Stimulated activated CD8-positive, alpha-beta memory T cell treated with anti-CD3 and anti-CD28 coated beads, Interleukin-4, amount 100 ng/mL, for 1 hour (primary cell): ENCODE measurements at places on chromosomes 7 and 10.

- DNase-seq = no peak
Measured at GRCh38 chr7:103691291-103691690, 245.3 kb upstream of the SLC26A5 start.

- no peak for DNase-seq
Measured at GRCh38 chr10:11724938-11725776, 17.0 kb upstream of the ECHDC3 start.

GRCh38 chr7:116164552-116165306 lies 45.6 kb upstream of the TES start:
- DNase-seq = no peak

DNA sequence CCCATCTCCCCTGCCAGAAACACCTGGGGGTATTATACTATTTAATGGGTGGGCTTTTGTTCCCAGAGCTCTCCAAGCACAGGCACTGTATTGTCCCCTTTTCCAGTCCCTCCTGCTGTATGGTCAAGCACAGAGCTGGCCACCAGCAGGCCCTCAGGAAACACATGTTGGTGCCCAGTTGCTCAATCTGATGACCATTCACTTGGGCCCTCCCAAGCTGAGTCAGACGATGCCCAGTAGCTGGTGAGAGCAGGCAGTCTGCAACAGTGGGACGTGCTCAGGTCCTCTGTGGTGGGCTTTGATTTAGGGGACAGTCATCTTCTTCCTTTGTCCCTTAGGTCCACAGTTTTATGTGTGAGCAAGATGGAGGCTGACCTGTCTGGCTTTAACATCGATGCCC lies 11.8 kb downstream of the SFXN2 start:
- DNase-seq = no peak

GRCh38 chr10:88528806-88529570 lies 54.1 kb downstream of the RNLS start:
- DNase-seq = no peak

- DNase-seq = no peak
Measured at GRCh38 chr10:130726996-130727725, 584.4 kb downstream of the TCERG1L start.

DNA sequence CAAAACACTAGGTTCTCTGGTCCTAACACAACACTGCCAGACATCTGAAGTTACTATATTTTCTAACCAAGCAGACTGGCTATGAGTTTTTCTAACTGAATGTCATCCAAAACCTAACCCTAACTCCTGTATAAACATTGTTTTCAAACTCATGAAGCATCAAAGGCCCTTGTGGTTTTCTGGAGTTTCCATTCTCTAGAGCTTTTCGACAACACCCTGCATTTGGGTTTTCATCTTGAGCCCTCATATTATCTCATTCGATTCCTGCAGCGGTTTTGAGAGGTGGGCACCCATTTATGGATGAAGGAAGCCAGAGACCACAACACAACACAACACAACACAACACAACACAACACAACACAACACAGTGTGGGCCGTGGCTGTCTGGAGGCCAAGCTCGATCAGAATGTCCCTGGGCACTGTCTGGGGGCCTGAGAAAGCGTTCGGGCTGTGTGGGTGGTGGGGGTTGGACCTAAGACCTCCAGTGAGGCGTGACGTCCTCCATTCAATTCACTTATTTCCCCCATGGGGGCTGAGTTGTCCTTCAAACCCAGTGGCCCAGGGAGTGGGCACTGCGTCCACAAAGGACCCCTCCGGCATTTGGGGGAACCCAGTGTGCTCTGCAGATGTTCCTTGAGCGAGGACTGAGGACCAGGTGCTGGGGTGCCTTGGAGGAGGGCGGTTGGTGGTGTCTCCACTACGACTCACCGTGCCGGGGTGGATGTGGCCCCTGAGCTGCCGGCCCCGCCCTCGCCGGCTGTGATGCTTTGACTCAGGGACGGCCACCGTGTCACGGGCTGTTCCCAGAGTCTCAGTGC lies 490.4 kb downstream of the DNAJB6 start:
- DNase-seq = no peak

DNA sequence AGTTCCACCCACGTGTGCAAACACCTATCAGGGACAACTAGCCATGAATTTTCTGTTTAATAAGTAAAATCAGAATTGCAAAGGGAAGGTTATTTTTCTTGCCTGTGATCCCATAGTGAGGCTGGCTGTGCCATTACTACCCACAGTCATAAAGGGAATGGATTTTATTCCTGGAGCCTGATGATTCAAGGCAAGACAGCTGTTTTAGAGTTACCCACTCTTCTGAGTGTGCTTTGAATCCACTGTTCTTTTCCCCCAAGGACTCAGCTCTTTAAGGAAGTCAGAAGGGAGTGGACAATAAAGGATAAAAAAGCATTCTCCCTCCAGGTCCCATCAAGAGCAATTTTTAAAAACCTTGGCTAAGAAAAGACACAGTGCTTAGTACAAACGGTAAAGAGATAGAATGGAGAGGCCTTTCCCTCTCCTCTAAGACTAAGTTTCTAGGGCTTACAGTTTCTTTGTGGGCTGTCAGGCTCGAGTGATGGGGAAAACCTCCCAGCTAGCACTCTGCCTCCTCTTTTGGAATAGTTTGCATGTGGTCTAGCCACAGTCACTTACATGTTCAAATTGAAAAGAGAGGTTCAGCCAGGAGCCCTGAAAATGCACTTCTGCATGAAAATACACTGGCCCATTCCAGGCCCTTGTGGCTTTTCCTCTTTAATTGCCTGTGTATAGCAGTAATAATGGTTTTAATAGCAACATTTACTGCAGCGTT lies 5.1 kb upstream of the LRRC4 start:
- DNase-seq = no peak

- no peak for DNase-seq
Measured at GRCh38 chr10:27949528-27950241, 49.2 kb downstream of the ODAD2 start.

DNA sequence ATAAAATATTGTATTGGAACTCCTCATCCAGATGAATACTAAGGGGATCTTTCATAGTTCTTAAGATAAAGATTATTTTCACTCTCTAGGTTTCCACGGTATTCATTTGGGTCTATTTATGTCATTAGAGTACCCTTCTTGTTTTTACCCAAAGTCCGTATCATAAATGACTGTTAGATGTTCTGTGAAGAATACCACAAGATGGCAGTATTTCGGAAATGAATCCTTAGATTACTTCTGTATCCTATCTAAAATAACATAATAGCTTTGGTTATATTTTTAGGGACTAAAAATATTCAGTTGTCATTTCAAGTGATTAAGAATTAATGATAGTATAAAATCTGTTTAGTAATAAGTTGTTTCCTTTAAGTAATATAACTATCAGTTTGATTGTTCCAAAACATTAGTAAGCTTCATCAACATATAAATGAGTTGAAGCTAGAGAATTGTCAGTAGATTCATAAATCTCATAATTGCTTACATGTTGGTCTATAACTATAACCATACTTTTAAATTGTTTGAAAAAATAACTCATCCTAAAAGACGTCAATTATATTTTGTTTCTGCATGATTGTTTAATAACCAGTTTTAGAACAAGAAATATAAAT lies 337.5 kb upstream of the KCND2 start:
- no peak for DNase-seq

DNA sequence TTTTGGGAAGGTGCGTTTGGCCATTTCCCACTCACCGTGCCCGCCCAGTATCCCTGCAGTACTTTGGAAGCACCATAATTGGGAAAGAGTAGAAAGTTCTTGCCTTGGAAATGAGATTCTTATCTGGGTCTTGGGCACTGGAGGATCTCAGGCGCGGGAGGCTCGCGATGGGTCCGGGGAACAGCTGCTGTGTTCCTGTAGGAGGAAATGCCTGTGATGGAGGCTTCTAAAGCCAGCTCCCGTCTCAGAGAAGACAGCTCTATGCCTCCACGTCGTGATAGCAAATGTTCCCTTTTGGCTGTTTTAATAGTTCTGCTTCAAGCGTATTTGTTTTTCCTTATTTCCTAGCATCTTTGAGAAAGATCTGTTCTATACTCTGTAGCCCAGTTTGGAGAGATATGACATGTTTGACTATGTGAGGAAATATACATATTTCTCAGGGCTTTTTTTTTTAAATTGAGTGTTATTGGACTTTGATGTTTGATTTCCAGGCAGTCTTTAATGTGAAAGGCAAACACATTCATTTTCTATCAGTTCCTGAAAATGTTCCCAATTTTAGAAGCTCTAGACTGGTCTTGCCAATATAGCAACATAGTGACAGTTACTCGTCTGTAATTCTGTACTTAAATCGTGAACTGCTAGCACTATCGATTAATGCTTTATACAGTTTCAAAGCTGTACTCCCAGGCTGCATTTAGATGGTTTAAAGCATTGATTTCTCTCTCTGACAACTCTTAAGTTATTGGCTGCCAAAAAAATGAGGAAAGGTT lies 280.8 kb downstream of the DPP6 start:
- no peak for DNase-seq

GRCh38 chr7:5382281-5382892 lies 41.2 kb downstream of the TNRC18 start:
- no peak for DNase-seq

DNA sequence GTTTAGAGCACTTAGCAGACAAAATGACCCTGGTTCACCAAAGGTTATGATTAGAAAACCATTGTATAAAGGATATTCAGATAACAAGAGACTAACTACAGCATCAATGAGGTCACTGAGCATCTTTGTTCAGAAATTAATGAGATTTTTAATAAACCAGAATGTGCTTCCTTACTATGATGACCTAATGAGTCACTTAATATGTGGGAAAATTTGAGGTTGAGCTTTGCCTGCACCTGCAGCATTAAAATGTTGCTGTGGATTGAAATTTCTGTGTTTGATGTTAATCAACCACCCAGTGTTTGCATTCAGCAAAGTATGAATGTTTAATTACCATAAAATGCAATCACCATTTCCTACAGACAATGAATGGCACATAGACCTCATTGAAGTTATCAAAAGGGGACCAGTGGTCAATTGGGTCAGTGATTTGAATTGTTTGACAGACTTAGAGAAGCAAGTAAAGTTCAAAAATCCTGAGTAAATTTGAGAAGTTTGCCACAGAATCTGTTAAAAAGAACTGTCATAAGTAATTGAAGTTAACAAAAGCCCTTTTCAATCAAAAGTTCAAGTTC lies 45.8 kb downstream of the EXOC6 start:
- no peak for DNase-seq

DNA sequence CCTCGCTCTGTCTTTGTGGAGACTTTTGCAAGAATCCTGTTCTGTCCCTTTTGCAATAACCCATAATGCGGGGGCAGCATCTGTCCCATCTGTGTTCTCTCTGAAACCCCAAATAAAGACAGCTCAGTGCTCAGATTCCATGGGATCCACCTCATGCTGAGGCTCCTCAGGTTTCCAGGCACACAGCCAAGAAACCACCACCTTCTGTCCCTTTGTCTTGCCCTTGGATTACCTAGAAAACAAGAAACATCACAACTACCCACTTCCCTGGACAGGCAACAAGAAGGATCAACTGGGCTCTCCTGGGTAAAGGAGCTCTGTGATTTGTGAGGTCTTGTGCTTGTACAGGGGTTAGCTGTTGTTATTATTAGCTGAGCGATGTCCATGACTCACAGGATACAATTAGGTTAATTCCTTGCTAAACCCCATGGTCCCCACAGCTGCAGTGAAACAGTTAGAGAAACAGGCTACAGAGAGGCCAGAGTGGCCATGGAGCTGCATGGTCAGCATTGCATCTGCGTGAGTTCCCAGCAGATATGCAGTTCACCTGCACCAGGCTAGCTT lies 50.2 kb downstream of the CXCL12 start:
- DNase-seq = no peak

- DNase-seq = no peak
Measured at GRCh38 chr7:4151926-4152549, 530.1 kb upstream of the FOXK1 start.

- DNase-seq = no peak
Measured at GRCh38 chr10:49478819-49479218, 60.1 kb downstream of the ERCC6 start.

GRCh38 chr10:31424473-31424872 lies 105.5 kb downstream of the ZEB1 start:
- DNase-seq = no peak

DNA sequence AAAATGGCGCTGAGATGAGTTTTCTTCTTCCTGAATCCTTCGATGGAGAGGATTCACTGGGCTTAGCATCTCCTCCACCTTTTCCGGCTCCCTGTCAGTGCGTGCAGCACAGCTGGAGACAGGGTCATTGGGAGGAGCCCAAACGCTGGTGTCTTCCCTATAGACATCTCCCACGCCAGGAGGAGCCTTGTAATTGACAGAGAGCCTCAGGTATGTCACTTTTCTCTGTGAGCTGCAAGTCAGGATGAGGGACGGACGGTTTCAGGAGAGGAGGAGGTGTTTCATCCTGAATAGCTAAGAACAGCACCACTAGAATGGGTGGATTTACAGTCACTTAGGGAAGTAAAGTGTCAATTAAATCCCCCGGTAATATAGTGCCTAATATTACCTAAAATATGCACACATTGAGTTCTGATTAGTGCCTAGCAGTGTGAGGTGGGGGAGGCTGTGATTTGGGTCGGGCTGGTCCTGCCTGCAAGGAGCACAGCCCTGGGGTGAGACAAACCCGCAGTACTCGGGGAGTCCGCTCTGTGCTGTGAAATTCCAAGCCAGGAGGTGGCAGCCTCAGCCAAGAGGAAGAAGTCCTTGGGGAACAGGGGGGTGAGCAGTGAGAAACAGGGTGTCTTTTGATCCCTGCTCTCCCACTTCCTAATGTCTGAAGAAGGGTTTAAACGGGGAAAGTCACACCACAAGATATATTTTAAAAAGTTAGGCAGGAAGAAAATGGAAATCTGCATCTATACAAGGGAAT lies 28.2 kb downstream of the IL15RA start:
- no peak for DNase-seq

GRCh38 chr7:122155566-122155965 lies 11.5 kb upstream of the AASS start:
- DNase-seq = no peak

DNA sequence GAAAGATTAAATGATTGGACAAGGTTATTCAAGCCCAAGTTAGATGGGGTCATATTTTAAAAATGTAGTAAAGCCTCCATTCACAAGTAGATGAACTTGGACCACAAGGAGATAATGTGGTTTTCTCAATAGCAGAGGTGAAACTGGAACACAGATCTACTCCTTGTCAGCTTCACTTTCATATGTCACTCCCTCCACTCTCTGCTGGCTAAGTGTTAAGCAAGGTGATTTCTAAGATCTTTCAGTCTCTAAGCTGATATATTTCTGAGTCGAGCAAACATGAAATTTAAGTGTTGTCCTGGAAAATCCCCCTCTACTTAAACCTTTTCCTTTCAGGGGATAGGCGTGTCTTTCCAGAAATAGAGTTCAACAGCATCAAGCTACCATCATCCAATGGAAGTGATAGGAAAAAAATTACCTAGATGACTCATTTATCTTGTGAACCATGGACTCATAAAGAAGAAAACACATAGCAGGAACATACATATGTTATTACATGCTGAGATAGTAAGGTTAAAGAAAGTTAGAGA lies 275.0 kb downstream of the PTEN start:
- no peak for DNase-seq

DNA sequence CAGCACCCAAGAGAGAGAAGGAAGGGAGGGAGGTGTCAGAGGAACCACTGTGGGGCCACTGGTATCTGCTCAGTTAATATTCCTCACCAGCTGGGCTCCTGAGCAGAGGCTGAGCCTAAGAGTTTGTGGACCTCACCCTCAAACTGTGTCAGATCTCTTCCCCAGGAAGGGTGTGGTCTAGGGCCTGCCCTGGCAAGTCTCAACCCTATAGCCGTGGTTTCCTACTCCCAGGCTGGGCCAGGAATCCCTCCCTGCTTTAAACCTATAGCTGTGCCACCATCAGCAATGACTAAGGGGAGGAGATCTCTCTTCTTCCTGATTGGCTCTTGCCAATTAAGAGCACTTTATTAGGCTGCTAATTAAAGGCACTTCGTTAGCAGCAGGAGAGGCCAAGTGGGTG lies 29.9 kb downstream of the POLL start:
- no peak for DNase-seq

GRCh38 chr10:84247496-84247895 lies 2.6 kb downstream of the RGR start:
- DNase-seq = no peak
